ENCODE measurements at places on chromosomes 16 and 17. TPM values are rescaled to one million over a fixed set of nuclear protein-coding genes. Genes with fewer than 3 reads are reported as not detected.
A peak's percentile ranks its signal among the peaks of the same experiment; 100 is the strongest.

DNA sequence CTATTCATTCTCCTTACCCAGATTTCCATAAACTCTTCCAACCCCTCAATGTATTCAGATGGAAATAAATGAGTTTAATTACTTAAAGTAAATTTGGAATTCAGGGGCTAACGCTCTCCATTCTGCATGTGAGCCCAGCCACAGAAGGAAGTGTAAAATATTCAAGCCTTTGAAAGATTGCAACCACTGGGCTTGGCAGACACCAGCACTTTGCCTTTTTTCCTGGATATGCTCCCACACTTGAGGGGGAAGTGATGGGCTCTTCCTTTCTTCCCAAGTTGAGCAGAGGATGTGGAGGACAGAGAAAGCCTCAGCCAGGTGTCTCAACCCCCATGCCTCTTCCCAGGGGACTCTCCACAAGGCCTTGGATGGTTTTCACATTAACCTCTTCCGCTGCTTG lies 825.1 kb upstream of the EEF2KMT start:
- no peak for DNase-seq

DNA sequence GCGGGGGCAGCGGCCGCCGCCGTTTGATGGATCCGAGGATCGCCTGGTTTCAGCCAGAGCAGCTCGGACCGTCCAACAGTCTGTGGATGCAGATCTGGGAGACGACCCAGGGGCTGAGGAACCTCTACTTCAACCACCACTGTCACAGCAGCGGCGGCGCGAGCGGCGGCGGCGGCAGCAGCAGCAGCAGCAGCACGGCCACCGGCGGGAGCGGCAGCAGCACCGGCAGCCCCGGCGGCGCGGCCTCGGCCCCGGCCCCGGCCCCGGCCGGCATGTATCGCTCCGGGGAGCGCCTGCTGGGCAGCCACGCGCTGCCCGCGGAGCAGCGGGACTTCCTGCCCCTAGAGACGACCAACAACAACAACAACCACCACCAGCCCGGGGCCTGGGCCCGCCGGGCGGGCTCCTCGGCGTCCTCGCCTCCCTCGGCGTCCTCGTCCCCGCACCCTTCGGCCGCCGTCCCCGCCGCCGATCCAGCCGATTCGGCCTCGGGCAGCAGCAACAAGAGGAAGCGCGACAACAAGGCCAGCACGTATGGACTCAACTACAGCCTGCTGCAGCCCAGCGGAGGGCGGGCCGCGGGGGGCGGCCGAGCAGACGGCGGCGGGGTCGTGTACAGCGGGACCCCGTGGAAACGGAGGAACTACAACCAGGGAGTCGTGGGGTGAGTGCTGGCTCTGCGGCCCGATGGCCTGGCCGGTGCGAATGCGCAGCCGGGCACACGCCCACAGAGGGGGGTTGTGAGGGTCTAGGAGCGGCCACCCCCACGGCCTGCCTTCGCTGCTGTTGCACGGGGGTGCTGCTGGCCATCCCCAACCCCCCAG lies 702 bp downstream of the TENT4B start:
- DNase-seq: no peak

DNA sequence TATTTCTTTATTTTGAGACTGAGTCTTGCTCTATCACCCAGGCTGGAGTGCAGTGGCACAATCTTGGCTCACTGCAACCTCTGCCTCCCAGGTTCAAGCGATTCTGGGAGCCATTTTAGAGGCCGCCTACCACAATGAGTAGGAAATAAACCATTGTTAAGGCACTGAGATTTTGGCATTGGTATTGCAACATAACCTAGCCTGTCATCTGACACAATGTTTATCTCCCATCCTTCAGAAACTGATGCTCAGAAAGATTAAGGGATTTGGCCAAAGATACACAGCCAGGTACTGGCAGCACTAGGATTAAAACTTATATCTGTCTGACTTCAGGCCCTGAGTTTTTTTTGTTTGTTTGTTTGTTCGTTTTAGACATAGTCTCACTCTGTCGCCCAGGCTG lies 8.0 kb upstream of the COPS3 start:
- DNase-seq: no peak

DNA sequence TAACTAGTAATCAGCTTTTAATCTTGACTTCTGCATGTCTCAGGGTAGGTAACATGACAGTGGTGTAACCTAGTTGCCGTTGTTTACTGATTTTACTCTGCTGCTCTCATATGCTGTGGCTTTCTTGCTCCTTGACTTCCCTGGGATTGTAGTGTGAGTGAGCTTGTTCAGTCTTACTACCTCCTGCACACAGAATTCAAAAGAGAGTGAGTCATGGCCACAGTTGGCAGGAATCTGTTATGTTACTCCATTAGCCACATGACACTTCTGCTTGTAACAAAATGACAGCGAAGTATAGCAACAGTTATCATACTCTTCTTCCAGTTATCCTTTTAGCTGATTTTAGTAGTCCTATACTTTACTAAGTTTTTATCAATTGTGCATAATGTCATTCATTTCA lies 18.8 kb downstream of the TNRC6A start:
- no peak for DNase-seq

- DNase-seq: no peak
Observed at GRCh38 chr17:78935419-78936323, 10.5 kb upstream of the TIMP2 start.

GRCh38 chr16:8713635-8714172 lies 39.3 kb downstream of the ABAT start:
- DNase-seq: no peak

- peak; percentile 59 for DNase-seq
Observed at GRCh38 chr17:49497148-49498028, 2.3 kb downstream of the NGFR start.

- DNase-seq: no peak
Observed at GRCh38 chr17:74738051-74738996, 1.3 kb downstream of the RAB37 start.

DNA sequence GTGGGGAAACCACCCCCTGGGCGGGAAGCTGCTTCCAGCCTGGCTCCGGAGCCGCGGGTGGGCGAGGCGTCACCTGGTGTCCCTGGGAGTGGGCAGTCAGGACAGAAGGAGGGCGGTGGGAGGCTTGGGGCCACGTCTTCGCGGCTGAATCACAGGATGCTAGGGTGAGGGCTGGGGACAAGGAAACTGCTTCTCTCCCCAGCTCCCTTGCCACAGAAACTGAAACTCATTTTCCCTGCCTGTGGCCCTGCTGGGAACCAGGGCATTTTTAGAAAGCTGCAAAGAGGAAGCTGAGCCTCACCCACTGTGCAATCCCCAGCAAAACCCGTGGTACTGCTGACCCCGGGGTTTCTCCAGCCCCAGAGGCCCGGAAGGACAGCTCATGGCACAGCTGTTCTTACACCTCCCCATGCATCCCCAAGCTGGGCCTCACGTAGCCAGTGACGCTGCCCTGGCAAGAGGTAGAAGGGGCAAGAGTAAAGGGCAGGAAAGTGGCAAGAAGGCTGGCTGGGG lies 8.2 kb downstream of the RHBDF2 start:
- no peak for DNase-seq

GRCh38 chr16:3013491-3013951 lies 798 bp downstream of the CLDN9 start:
- no peak for DNase-seq

GRCh38 chr16:58960034-58960433 lies 225.9 kb upstream of the GOT2 start:
- DNase-seq: no peak

GRCh38 chr16:84449156-84450140 lies 55.0 kb downstream of the MEAK7 start:
- DNase-seq: no peak

GRCh38 chr17:55453839-55454557 lies 32.4 kb upstream of the MMD start:
- no peak for DNase-seq

GRCh38 chr16:29790949-29791844 lies 646 bp downstream of the KIF22 start:
- DNase-seq: no peak

- peak; percentile 15 for DNase-seq
Observed at GRCh38 chr17:266701-267667, 85.5 kb upstream of the DOC2B start.

DNA sequence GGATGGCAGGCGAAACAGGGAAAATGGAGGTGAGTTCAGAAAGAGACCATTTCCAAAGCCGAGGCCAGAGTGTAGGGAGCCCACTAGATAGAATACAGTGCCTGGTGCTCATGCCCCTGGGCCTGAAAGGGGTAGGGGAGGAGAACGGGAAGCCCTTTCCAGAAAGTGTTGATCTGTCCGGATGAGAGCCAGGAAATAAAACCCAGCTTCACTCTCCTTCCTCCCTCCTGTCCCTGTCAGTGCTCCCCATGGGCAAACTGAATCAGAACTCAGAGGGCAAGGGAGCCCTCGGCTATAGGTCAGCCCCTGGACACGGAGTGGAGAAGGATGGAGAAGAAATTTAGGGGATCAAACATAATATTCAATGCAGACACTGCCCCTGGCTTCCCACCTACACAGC lies 57.7 kb upstream of the RPL38 start:
- no peak for DNase-seq

DNA sequence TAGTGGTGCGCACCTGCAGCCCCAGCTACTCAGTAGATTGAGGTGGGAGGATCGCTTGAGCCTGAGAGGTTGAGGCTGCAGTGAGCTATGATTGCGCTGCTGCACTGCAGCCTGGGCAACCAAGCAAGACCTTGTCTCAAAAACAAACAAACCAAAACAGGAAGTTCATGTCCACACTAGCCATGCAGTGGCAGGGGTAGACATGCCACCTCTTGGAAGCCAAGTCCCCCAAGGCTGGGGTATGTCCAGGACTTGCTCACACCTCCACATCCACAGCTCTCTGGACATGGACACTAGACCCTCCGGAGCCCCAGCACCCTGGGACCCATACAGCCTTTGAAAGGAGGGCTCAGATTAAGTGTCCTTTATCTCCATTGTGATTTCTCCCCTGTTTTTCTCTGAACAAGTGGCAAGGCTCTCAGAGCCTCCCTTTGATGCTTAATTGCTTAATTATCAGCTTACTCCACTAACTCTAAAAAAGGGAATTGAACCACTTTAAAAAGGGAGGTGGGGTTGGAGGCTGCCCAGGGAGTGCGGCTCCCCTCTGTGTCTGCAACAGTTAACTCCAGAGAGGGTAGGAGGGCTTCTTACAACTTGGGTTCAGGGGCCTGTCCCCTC lies 424.6 kb upstream of the C16orf82 start:
- no peak for DNase-seq

DNA sequence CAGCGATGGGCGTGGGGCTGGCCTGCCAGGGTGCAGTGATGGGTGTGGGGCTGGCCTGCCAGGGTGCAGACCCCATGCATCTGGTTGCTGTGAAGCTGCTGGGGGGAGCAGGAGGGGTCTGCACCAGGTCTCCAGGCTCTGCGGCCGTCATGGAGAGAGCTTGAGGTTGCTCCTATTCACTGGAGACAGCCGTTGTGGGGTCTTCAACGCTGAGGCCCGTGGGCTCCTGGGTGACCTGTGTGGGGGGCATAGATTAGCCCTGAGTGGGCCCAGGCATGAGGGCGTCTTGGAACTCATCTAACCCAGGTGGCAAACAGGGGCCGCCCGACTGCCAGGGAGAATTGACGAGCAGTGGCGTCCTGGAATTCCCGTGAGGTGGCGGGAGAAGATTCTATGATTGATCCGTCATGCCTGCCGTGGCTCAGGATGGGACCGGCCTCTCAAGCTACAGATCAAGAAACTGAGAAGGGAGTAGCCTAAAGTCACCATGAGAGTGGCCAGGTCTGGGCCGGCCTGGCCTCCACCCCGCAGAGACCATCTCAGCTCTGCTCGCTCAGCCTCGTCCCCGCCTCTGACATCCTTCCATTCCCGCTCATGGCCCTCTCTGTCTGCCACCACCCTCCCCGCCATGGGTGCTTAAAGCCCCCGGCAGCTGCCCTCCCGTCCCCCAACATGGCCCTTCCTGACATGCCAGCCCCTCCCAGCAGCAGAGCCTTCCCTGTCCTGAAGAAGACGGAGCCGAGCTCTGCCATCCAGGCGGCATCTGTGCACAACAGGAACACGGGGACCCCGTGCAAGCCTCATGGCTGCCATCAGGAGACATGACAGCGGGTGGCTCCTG lies 50.7 kb upstream of the ACSF3 start:
- DNase-seq: no peak

DNA sequence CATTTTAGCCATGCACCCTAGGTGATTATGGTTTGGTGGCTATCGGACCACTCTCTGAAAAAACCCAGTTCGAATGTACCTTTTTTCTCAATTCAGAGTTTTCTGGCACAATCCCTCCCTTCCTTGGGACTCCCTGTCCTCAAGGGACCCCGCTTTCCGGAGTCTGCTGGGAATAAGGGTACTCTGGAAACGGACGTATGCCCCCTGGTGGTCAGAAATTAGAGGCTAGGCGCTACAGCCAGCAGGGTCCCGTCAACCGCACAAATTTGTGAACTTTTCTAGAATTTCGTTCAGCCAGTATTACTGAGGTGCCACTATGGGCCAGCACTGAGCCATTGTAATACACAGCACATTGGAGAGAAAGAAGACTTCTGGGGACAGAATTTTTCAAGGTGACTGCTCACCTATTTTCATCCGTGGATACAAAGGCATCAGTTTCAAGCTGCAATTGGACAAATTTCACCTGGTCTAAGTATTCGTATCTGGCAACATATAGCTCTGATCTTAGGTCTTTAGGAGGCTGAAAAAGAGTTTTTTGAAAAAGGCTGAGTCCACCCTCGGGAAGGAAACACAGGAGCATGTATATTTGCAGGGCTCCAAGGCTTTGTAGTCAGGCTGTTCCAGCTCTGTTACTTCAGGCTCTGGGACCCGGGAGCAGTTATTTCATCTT lies 27.1 kb upstream of the CRYBA1 start:
- DNase-seq: peak; percentile 77

DNA sequence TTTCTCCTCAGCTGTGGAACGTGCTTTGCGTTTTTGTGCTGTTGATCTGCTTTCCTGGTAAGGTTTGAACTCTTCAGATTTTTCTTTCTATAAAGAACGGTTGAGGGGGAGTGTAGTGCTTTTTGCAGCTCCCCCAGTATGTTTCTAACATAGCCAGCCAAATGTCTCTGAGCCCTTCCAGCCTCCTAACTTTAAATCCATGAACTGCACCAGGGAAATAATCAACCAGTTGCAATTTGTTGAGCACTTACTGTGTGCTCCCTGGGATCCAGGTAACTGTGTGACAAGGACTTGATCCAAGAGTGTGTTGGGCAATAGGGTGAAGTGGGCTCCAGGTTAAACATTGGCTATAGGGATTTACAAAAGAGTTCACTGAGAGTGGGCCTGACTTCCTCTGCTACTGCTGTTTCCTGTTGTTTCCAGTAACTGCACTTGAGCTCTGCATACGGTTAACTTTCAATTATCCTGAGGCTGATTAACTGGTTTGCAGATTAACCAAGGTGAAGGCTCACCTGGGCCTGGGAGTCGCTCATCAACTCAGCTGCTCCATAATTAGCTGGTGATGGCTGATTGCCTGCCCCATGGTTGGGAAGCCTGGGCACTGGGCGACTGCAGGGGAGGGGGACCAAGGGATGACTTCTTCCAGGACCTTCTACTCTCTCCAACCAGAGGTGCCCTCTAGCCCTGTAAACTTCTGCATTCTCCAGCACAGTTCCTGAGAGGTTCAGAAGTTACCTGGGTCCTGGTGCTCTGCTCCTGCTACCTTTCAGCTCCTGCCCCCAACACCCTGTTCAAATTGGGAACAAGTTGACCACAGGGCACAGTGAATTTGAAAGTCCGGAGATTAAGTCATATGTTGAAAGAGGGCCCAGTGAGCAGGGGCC lies 19.5 kb downstream of the HLF start:
- DNase-seq: no peak

The RSPRY1 gene
- 45.5 TPM for polyA plus RNA-seq

The PIK3R6 gene
- polyA plus RNA-seq: 1.2 TPM

The SLC5A10 gene
- 0.40 TPM for polyA plus RNA-seq

The ARMC7 gene
- 15.8 TPM for polyA plus RNA-seq

The ELMO3 gene
- 6.5 TPM for polyA plus RNA-seq

The CACNA1H gene
- polyA plus RNA-seq: 29.4 TPM

The CIITA gene
- polyA plus RNA-seq: 4.8 TPM

The HASPIN gene
- polyA plus RNA-seq: 3.8 TPM

The MSLN gene
- 36.0 TPM for polyA plus RNA-seq

The DNAAF1 gene
- 3.6 TPM for polyA plus RNA-seq

The KRTAP3-2 gene
- polyA plus RNA-seq: not detected
